ENCODE measurements at places on chromosomes 11 and 22. TPM values are rescaled to one million over a fixed set of nuclear protein-coding genes. Genes with fewer than 3 reads are reported as not detected.
A peak's percentile ranks its signal among the peaks of the same experiment; 100 is the strongest.

DNA sequence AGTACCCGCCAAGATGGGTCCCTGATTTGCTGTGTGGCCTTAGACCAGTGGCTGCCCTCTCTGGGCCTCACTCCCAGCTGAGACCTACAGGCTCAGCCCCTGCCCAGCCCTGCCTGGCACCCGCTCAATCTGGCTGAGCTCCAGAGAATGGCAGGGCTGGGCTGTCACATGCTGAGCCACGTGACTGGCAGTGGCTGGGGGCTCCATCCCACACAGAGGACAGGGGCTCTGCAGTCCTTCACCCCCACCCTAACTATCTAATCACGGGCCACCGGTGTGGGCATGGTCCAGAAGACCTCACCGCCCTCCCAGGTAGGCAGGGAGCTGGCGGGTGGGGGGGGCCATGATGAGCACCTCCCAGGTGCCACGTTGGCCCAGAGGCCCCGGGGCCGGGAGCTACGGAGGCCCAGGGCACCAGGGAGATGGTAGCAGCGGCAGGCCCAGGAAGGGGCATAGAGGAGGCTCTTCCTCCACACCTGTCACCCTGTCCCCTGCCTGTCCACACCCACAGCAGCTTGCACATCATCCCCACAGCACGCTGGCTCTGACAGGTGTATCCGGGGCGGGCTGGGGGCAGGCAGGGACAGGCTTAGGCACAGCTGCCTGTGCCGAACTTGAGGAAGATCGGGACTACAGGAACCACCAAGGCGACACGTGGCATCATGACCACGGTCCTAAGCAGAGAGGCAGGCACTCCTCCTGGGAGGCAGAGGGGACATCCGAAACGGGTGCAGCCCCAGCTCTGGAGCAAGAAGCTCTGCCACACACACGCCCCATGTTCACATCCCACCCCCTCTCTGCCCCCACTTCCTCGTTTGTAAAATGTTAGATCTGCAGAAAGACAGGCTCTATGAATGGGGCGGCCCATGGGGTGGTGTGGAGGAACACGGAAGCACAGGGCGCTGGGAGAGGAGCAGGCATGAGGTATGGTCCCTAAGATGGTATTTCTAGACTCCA lies 1.5 kb upstream of the ALDH3B1 start:
- DNase-seq = no peak

The RIN1 gene
- total RNA-seq = 5.4 TPM

The APOL3 gene
- 54.5 TPM for total RNA-seq

DNA sequence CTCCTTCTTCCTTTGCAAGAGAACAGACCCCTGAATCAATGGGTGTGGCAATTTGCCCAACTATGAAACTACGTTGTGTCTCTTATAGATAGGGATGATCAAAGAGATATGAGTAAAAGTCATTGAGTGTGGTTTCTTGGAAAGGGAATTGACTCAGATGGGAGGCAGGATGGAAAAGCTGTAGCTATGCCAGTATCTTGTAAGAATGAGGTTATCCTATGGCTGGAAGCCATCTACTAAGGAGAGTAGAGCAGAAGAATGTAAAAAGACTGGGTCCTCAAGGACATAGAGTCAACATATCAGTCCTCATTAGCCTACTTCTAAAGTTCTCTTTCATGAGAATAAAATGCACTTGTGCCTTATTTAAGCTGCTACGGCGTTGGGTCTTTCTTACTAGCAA lies 78.9 kb upstream of the POU2AF2 start:
- DNase-seq = no peak

The MMP13 gene
- total RNA-seq = not detected

The FGF19 gene
- not detected for total RNA-seq

GRCh38 chr11:67178878-67179277 lies 59.8 kb downstream of the KDM2A start:
- no peak for DNase-seq

DNA sequence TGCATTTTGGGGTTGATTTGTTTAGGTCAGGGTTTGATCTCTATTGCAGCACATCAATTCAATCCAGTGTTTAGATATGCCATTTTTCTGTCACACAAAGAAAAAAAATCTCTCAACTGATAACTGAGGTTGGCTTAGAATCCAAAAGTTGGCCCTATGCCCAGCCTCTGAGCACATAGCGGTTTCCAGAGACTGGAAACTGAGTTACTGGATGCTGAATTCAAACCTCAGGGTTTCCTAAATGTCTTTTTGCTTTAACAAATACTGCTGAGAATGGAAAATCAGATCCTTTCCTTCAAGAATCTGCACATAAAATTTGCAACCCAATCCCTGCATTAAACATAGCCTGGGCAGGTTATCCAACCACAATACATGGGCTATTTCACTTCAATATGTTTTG lies 4.0 kb downstream of the P4HA3 start:
- DNase-seq = no peak

The PNPLA5 gene
- not detected for total RNA-seq

GRCh38 chr11:94511932-94512781 lies at the start of gene C11orf97:
TSS of gene C11orf97 (plus strand) at chr11:94512461. CDS start at chr11:94512529, 68 bp downstream.
- DNase-seq = peak; percentile 87
